ENCODE measurements at places on chromosomes 3 and 15. TPM values are rescaled to one million over a fixed set of nuclear protein-coding genes. Genes with fewer than 3 reads are reported as not detected.

MORC1 gene
- total RNA-seq, result not detected

IQCF5 gene
- not detected for total RNA-seq

PP2D1 gene
- total RNA-seq, result not detected

RBP2 gene
- total RNA-seq, result not detected

DNA sequence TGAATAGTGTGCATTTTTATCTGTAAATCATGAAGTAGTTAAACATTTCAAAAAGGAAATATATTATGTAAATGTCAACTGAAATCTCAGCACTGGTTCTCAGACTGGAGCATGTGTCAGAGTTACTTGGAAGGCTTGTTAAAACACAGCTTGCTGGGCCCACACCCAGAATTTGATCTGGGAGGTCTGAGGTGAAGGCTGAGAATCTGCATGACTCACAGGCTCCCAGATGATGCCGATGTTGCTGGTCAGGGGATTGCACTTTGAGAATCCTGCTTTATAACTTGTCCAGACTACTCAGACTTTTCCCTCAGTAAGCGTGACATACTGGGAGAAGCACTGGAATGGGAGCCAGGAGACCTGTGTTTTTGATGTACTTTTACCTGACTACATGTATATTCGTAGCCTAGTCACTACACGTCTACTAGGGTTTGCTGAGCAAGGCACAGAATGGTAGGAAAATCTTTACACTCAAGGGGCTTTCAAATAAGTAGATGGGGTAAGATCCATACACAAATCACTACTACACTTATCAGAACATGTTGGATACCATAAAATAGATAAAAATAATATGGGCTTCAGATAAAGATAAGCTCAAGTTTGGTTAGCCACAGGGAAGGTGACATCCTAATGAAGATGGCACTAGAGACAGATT, 77.1 kb upstream of the MEX3B start:
- DNase-seq, result peak; percentile 56

GRCh38 chr15:34514251-34514670, 69.2 kb downstream of the GOLGA8B start:
- DNase-seq, result peak; percentile 25

- no peak for DNase-seq
These were observed 6.2 kb upstream of the CCDC80 start for GRCh38 chr3:112647122-112647521.

DNA sequence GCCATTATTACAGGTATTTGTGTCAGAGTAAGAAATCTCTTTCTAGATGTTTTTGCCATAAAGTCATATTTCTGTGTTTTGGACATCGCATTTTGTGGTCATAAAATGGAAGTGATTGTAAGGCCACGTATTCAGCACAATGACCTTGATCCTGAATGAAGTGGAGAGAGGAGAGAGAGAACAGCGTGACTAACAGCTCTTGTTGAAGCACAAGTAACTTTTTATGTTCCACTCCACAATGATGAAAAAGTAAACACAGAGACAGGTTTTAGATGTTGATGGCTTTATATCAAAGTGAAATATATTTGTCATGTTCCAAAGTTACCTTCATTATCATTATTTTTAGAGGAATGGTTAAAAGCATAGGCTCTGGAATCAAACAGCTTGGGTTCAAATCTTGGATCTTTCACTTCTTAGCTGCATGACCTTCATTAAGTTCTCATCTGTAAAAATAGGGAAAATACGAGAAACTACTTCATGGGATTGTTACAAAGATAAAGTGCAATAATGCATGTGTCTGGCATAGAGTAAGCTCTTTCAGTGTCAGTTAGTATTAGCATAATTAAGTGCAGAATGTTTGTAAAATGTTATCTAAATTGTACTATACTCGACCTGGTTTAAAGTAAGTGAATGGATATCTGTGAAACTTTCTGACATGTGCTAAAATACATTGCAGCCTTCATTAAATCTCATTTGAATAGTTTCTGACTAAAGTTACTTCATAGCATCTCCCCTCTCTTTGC, 341.5 kb upstream of the DNAJC19 start:
- DNase-seq, result no peak

DNA sequence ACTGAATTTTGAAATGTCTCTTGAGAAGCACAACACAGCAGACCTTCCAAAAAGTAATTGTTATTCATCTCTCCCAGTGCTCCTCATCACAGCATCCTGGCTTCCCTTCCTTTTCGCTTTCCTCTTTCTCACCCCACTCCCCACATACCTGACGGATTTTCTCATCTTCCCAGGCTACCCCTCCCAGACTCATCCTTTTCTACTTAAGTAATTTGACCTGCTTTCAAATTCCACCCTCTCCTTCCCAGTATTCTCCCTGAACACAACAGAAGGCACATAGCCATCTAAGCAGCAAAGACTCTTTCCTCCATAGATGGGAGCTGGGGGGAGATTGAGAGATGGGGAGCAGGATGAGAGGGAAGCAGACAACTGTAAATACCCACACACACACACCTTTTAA, 187.1 kb upstream of the STT3B start:
- DNase-seq, result no peak

- no peak for DNase-seq
These were observed 11.3 kb upstream of the THRB start for GRCh38 chr3:24505691-24506550.
